ENCODE measurements at places on chromosomes 1 and 21.

DNA sequence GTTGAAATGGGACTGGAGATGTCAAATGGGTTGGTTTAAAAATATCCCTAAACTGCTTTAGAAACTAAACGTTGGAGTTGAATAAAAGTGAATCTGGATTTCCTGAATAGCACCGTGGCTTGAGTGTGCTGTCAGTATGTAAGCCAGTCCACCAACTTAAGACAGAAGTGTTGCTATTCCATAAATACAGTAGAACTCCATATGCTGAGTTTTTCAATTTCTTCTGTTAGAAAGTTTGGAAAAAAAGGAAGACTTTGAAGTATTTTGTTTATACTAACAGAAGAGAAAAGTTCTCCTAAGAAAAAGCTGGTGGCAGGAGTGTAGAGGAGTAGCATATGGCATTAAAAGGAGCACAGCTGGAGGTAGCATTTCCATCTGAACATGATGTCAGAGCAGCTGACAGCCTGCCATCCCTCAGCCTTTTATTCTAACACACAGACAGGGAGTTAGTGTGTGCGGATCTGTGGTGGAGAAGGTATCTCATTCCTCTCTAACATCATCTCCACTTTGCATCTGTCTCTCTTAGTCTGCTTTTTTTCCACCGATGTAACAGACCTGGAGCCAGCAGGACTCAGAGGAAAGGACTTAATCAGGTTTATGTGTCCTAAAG is at the start of gene ZBTB18:
ZBTB18 (plus strand) TSS at position 449 of the 610 bp plus-strand sequence; CDS start at position 598, 149 bp downstream.
- DNase-seq: peak; percentile 97

DNA sequence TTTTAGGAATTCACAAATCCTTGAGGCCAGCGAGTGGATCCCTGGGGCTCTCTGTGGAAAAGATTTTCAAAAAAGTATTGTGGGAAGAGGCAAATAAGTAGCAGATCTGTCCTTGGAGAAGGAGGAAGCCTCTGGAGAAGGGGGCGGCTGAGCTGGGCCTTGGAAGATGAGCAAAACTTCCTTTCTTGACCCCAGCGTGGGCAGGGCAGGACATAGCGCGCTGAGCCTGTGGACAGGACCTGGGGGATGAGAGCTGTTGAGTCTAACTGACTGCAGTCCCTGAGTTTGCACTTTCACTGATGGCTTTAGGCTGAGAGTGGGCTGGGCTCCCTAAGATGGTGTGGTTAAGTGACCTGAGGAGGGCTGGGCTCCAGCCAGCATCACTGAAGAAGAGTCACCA is 170.2 kb upstream of the GALNT2 start:
- DNase-seq: no peak

DNA sequence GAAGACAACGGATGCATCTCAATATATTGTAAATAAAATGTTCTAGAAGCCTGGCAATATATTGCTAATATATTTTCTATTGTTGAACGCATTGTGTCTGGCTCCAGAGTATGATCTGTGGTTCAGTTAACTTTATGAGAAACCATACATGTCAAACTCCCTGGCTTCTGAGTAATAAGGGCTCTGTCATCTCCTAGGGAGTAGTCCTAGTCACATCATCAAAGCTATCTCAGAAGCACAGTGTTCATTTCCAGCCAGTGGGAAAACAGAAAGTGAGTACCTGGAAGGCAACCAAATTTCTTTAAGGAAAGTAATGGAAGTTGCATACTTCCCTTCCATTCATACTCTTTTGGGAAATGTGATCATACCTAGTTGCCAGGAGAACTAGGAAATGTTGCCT is 27.0 kb upstream of the ST6GALNAC5 start:
- DNase-seq: no peak

DNA sequence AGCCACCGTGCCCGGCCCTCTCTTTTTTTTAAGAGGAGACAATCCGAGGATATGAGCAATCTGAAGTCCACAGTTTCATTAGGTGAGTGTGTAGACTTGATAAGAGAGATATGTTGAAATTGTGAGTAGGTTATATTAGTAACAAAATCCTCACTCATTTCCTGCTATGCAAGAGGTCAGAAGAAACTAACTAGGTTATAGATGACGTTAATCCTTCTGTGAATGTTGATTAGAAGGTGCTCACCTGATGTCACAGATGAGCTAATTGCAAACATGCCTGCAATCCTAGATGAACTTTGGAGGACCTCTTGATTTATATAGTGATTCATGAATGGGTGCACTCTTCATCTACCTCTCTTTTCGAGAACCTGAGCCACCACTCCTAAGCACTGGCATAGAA is 29.3 kb downstream of the NTMT2 start:
- DNase-seq: no peak

DNA sequence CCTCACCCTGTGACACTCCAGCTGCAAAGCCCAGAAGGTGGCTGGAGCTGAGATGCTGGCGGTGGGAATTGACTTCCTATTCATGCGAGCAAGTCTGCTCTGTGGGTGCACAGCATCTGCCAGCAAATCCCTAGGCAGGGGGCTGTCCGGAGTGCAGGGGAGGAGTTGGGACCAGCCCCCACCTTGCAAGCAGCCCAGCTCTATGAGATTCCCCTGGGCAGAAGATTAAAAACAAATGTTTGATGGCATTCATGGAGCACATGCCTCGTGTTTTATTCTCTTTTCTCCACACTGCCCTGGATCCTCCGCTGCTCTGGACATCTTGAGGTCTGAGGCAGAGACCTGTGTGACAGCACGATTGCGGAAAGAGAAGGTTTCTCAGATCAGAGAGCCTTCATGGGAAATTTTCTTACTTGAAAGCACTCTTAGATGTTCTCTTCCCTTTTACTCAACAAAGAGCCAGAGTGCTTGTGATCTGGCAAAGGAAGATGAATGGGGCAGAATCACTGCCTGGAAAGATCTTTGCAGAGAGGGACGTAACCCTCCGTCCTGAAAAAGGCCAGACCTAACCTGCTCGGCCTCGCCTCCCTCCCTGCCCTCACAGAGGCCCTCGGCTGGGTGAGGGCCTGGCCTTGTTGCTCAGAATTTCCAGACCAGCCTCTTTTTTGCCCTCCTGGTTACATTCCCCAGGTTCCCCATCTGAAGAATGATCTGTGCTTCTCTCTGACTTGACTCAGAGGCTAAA is 597.1 kb downstream of the KIF26B start:
- DNase-seq: no peak

- DNase-seq: no peak
Measured at GRCh38 chr1:9413877-9414213, 121.2 kb downstream of the SPSB1 start.

DNA sequence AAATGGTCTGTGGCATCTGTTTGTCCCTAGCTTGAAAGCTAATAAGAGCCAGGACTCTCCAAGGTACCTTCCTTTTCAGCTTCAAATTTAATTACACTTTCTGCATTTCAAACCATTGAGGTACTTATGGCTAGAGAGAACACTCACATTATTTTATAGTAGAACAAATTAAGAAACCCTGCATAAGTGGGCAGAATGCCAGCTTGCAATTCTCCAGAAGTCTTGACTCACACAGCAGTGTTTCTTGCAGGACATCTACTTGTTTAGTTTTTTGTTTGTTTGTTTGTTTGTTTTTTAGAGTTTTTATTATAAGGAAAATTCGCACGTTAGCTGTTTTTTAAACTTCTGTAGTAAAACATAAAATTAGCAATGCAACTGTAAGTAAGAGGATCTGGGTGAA is 397.2 kb downstream of the NEGR1 start:
- DNase-seq: no peak

DNA sequence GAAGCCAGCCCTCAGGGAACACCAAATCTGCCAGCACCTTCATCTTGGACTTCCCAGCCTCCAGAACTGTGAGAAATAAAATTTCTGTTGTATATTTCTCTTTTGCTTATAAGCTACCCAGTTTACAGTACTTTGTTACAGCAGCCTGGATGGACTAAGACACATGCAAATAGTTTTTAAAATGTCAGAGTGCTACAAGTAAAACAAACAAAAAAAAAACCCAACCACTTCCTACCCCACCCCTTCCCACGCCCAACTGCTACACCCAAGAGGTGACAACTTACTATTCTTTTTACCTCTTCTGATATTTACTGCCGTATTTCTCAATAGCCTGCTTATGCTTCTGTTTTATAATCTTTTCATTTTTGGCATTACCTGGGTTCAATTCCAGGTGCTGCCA is 8.6 kb upstream of the SPSB1 start:
- no peak for DNase-seq

DNA sequence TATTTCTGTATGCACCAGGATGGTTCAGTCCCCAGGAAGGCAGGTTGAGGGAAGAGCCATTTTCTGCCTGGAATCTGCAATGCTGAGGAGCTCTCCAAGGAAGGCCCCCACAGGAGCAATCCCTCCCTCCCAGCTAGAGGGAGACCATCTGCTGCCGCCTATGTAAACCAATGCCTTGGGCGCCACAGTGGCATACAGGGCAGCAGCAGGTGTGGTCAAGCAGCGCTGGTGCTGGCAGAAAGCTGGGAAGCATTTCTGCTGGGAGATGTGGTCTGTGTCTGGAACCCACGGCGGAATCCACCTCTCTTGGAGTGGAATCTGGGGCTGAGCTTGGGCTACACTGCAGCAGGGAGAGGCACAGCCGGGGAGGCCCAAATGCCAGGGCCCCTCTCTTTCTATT is 283.3 kb downstream of the RRAGC start:
- peak; percentile 54 for DNase-seq

DNA sequence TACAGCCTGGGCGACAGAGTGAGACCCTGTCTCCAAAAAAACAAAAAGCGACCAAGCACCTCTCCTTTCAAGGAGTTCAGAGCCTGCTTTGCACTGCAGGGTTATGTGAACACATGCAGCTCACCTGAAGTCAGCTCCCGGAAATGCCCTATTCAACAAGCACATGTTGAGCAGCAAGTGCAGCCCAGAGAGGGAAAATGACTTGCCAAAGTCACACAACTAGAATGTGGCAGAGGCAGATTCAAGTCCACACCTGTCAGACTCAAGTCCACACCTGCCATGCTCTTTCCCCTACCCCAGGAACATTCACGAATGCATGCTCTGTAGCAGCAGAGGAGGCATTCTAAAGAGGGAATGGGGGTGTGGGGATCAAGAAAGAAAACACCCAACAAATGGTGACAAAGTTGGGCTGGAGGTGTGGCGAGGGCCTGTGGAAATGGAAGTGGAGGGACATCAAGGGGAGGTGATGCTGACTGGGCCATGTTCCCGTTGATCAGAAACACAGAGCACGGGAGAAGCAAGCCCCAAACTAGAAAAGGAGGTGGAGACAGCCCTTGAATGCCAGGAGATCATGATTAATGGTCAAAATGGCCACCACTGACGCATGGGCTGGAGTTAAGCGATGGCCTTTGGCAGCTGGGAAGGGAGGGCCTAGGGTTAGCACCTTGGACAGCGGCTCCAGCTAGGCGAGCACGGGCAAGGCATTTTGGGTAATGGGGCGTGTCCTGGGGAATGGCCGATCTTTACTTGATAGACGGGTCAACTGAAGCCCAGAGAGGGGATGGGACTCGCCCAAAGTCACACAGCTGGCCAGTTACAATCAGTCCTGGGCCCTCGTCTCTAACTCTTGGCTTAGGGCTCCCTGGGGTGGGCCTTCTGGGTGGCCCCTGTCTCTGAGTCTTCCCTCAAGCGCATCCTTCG is 21.5 kb downstream of the RAP1GAP start:
- no peak for DNase-seq

- DNase-seq: no peak
Measured at GRCh38 chr1:175314300-175314699, 121.7 kb upstream of the KIAA0040 start.

GRCh38 chr1:56827711-56828110 is 8.5 kb upstream of the FYB2 start:
- DNase-seq: no peak

DNA sequence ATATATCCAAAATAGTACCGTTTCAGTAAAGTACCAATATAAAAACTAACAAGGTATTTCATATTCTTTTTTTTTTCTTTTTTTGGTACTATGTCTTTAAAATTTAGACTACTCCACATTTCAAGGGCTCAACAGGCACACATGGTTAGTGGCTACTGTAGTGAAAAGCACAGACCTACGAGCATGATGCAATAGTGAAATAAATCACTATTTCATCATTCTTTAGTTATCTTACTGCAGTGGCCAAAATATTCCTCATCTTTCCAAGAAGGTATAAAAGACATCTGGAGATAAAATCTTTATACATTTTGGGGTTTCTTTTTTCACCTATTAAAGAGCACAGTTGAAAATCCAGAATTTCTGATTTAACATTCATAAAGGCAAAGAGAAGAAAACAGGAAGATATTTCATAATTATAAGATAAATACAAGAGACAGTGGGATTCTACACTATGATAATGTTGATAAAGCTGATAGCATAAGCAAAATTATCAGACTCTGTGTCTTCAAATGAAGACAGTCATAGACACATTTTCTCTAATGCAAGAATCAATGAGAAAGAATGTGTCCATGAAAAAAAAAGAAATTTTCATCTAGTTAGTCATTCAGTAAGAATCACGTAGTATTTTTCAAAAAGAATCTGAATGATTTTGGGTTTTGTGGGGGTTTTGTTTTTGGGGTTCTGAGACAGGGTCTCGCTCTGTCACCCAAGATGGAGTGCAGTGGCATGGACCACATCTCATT is 41.9 kb downstream of the CEP170 start:
- DNase-seq: no peak

DNA sequence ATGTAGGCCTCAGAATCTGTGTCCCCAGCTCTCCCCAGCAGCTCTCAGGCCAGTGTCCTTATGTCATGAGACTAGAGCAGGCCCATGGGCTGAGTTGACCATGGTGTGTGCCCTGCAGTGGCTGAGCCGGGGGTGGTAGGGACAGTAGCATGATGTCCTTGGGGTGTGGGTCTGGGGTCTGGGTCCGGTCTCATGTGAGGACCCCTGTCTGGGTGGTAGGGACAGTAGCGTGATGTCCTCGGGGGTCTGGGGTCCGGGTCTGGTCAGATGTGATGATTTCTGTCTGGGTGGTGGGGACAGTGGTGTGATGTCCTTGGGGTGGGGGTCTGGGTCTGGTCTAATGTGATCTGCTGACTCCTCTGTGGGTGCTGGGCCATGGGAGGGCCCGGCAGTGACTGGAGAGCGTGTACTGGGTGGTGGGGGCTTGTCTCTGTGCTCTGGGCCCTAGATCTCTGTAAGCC is 64.5 kb downstream of the OBSCN start:
- DNase-seq: no peak

GRCh38 chr1:6110326-6110725 is 64.6 kb downstream of the KCNAB2 start:
- DNase-seq: no peak

DNA sequence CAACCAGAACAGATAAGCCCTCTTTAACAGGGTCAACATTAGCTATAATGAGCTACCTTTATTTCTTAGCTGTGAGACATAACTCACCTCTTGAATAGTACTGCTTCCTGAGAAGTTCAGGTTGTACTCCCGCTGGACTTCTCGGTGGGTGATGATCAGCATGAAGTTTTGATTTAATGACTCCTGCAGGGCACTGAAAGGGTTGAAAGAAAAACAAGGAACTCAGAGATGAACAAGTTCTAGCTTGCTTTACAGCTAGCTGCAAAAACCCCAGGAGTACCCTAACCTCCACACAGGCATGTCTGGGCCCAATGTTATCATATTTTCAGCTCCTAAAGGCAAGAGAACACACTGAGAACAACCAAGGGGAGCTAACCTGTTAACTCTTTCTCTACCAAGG is 254.4 kb downstream of the FAF1 start:
- no peak for DNase-seq

- DNase-seq: no peak
Measured at GRCh38 chr1:197862671-197863070, 39.8 kb upstream of the C1orf53 start.

All from NCI-H524 treated with DMSO at 0.1 percent for 48 hours (cell line).